ENCODE measurements at places on chromosomes 7 and 10.

- DNase-seq: peak; percentile 22
Measured at GRCh38 chr10:73910764-73911552, at the start of gene PLAU. Gene PLAU (plus strand): TSS chr10:73911132. CDS start chr10:73911556, 424 bp downstream.

DNA sequence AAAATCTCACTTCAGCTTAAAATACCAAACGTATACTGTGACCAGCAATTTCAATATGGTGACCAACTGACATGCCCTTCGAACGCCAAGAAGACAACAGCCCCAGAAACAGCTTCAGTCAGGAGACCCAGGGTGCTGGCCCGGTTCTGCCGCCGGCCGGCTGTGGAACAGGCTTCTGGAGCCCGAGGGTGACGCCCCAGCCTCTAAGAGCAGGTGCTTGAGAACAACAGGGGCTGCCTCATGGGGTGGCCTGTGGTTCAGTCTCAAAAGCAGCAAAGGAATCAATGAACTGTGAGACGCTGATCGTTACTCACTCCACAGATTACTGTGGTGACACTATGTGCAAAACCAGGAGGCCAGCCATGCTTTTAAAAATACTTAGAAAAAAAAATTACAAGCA, 17.3 kb downstream of the GPER1 start:
- DNase-seq: no peak

- no peak for DNase-seq
Measured at GRCh38 chr10:28382525-28383269, 79.8 kb upstream of the MPP7 start.

DNA sequence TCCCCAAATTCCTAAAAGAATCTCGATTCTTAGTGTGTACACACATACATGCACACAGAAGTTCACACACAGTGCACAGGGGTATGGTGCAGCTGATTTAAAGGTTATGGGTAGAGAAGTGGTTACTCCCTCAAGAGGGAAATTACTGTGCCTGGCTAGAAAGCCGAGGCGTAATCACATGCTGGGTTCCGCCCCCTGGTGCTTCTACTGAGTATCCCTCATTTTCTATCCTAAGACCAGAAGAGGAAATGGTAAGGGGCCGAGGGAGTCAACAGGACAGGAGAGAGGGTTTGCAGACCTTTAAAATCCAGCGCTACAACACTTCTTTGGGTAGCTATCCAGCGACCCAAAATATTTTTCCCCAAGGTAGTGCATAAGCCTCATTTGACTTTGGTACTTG, 147.3 kb upstream of the TMEM196 start:
- DNase-seq: no peak

- DNase-seq: no peak
Measured at GRCh38 chr7:78232806-78233205, 434.2 kb downstream of the PHTF2 start.

GRCh38 chr10:16049050-16049449, 188.7 kb upstream of the MINDY3 start:
- DNase-seq: no peak

GRCh38 chr10:31683682-31684081, 244.9 kb downstream of the ARHGAP12 start:
- no peak for DNase-seq

DNA sequence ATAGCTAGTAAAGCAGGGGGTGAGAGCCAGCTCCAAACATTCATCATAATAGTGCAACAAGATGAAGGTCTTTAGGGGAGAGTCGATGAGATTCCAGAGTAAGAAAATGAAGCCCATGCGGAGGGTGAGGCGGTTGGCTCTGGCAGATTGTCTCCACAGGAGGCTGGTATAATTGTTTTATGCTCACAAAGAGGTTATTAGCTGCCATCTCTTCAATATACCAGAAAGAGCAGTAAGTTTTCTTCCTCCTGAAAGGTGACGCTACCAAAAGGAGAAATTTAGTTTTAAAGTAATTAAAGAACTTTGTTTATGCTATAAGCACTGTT, 59.2 kb upstream of the KCNIP2 start:
- DNase-seq: no peak

DNA sequence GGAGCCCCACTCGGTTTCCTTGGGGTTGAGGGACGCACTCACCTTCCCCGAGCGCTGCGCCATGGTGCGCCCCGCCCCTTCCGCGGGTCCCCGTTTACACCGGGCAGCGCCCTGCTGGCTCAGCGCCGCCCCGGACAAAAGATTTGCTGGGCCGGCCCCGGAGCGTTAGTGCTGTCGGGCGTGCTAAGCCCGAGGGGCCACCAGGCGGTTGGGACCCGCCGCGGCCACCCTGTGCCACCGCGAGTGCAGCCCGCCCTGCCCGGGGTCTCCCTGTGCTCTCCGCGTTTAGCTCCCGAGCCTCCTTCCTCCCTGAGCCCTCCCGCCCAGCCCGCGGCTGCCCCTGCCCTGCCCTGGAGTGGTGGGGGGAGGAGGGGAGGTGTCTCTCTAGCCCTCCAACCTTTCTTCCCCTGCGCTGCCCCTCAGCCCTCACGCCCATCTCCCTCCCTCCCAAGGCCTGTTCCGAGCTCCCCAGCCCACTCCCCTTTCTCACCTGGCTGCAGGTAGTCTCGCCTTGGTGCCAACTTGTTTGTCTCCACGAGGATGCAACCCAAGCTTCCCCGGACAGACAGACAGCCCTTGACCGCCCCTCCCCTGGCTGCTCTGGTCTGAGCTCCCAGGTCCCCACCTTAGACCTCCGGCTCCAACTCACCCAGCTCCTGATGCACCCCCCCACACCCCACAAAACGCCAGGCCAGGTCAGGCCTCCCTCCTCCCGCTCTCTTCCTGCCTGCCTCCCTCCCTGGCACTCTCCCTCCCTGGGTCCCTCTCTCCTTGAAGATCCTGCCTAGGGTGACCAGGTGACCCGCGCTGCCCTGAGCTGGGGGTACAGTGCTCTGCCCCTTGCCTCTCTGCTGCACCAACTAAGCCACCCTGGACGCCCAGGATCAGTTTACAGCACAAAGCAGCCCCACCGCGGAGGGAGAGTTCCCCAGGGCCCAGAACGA, at the start of gene CRYGN:
TSS of gene CRYGN (minus strand) at position 287 of the 944 bp plus-strand sequence. CDS start at position 63, 224 bp downstream.
- DNase-seq: no peak

DNA sequence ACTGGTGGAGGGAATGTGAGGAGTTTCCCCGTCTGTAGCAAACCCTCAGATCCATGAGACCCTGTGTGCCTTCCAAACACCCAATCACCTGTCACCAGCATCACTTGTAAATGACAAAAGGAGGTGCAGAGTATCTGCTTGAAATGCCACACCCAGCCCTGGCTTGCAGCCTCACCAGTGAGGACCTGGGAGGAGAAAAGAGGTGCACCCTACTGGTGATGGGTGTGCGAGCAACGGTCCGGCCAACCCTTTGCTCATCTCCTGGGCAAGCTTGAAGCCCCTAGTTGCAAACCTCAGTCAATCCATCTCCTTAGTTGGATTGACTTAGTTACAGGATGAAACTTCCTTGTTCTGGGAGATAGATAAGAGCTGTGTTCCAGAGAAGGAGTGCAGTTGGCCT, 62.4 kb upstream of the WAPL start:
- no peak for DNase-seq

- no peak for DNase-seq
Measured at GRCh38 chr7:31341141-31341540, 615 bp upstream of the NEUROD6 start.

DNA sequence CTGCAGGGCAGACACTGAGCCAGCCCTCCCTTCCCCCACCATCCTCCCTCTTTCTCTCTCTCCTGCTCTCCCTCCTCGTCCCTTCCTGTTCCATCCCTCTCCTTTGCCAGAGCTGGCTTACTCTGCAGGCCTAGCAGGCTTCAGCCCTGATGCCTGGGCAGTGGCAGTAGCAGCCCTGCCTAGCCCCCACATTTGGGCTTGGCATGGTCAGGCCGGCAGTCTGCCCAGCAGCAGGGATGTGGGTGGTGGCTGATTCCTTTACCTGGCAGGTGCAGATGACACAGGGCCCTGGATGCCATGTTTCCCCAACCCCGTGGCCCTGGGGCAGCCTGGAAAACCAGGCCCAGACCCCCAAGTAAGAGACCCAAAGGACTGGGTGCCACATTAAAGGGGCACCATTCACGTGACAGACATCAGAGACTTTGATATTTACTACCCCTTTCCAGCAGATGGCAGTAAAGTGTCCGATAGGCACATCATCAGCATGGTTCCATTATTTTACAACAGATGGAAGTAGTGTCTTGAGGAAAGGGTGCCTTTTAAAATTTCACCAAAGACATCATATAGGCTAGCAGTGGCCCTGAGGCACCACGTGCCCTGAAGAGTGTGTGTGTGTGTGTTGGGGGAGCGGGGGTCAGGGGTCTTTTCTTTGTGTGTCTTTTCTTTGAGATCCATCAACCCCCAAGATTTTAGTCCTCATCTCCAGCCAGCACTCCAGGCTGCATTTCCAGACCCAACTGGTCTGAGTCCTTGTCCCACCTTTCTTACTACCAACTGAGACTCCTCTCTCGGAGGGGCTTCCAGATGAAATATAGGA, 5.9 kb downstream of the KCP start:
- peak; percentile 75 for DNase-seq

- DNase-seq: no peak
Measured at GRCh38 chr7:136070736-136071505, 93.8 kb upstream of the MTPN start.

DNA sequence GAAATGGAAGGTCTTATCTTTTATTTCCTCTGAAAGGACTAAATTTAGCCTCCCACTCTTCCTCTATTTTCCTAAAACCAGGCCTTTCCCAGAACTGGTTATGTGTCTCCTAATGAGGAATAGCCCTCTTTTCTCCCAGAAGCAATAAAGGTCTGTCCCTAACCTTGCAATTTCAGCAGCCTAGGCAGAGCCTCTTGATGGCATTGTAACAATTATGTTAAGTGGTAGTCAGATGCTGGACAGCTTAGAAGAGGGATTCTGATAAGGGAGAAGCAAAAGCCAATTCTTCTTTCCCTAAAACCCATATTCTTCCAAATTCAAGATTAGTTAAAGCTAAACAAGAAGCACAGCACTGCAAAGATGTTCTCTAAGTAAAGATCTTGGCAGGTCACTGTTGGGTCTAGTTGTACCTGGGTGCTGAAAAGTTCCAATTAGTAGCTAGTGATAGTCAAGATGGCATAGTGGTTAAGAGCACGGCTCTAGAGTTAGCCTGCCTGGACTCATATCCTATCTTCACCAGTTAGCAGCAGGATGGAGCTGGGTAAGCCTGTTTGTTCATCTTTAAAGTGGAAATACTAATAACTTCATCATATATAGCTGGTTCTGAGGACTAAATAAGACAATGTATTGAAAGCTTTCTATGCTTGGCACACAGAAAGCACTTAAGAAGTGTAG, 14.3 kb upstream of the KCNIP2 start:
- no peak for DNase-seq

DNA sequence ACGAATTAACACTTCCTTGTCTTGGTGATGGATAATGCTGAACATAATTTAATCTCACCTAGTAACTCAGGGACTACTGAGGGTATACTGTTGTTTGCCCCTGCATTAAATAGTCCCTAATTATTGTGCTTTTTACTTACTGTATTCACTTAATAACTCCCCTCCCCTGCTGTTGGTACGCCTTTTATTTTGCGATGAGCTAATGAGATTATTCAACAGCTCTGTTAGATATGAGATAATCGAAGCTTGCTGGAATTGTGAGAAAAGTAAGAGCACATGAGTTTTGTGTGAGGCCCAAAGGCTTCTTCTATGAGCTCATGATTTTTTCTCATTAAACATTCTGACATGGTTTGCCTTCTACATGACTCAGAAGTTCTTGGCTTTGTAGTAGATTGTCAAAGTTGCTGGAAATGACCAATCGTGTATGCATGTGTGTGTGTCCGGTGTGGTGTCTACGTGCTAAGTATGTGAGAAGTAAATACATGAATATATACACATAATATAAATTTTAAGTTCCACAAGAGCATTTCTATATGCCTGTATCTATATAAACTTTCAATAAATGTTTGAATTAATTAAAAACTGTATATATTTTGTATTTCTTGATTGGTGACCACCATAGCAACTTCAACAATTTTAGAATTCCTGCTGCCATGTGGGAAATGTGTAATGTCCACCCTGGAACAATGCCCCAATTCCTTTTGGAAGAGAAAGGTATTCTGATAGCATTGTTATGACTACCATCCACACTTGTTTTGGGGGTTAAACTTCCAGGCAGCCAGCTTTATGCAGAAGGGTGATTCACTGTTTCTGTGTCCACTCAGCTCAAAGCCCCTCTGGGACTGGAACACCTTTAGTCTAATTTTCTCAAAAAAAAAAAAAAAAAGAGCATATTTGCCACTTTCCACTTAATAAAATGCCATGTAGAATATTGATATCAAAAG, 106.2 kb downstream of the SAMD9 start:
- DNase-seq: no peak

DNA sequence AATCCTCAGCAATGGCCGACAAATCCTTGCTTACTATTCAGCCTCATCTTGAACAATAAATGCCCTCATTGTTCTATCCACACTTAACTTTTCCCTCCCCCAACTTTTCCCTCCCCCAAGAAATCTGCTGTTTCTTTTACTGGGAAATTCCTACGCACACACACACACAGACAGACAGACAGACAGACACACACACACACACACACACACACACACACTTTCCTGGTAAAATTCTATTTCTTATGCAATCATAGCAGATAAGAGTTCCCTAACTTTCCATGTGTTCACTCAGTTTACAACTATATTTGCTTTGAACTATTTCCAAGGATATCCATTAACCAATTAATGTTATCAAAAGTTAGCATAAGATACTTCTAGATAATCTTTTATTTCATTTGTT, 52.9 kb downstream of the RELN start:
- no peak for DNase-seq
